ENCODE measurements at places on chromosomes 7 and 10.

- DNase-seq = no peak
Observed at GRCh38 chr10:96390460-96390864, 31.7 kb upstream of the OPALIN start.

- DNase-seq = no peak
Observed at GRCh38 chr7:140176122-140176701, 571 bp downstream of the KDM7A start.

GRCh38 chr7:18117482-18117881 is 89.8 kb upstream of the PRPS1L1 start:
- no peak for DNase-seq

GRCh38 chr7:132501956-132502355 is 74.3 kb downstream of the PLXNA4 start:
- DNase-seq = no peak

GRCh38 chr7:110800984-110801383 is 289.9 kb upstream of the LRRN3 start:
- no peak for DNase-seq

DNA sequence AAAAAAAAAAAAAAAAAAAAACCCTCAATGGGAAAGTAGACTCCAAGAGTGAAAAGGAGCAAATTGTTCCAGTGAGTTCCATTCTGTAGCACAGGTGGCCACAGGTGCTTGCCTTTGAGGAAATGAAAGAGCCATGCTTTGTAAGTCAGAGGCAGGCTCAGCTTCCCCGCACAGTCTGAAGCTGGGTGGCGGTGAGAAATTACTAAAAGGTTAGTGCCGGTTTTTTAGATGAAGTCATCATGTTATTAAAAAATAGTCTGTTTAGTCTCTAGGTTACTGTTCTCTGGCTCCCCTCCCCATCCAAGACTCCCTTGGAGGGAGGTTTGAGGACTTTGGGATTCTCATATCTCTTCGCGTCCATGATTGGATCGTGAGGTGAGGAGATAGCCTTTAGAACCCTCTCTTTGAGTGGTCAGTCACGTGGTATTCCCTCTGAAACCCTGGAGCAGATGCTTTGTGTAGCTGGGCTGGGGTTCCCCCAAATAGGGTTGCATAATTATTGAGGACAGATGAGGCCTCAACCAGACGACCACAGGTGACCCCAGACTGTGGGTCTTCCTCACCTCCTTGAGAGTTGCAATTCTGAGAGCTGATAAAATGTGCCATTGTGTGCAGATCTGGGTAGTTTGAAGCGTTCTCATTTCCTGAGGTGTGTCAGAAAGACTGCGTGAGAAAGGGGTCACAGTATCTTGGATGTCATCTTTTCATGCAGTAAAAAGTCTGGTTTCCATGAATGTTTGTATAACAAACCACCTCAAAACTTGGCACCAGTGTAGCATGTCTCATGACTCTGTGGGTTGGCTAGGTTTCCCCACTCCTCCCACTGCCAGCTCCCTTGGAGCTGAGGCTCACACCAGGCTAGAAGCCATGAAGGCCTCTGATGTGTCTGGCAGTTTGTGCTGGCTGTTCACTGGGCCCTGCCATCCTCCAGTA is 27.1 kb downstream of the OGDH start:
- DNase-seq = no peak

DNA sequence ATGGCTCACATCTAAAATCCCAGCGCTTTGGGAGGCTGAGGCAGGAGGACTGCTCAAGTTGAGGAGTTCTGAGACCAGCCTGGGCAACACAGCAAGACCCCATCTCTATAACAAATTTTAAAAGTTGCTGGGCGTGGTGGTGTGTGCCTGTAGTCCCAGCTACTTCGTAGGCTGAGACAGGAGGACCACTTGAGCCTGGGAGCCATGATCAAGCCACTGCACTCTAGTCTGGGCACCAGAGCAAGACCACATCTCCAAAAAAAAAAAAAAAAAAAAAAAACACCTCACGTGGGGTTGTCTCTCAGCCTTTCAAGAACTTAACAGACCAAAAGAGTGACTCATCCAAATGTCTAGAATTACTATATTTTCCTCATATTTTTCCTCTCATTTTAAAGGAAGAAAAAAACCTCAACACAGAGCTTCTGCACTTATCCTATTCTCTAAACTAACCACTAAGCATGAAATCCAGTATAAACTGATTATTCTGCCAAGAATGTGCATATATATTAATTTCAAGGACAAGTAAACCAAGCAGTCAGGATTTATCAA is 46.3 kb downstream of the CUL2 start:
- DNase-seq = no peak

GRCh38 chr7:100623951-100624824 is 11.8 kb downstream of the MOSPD3 start:
- DNase-seq = no peak

DNA sequence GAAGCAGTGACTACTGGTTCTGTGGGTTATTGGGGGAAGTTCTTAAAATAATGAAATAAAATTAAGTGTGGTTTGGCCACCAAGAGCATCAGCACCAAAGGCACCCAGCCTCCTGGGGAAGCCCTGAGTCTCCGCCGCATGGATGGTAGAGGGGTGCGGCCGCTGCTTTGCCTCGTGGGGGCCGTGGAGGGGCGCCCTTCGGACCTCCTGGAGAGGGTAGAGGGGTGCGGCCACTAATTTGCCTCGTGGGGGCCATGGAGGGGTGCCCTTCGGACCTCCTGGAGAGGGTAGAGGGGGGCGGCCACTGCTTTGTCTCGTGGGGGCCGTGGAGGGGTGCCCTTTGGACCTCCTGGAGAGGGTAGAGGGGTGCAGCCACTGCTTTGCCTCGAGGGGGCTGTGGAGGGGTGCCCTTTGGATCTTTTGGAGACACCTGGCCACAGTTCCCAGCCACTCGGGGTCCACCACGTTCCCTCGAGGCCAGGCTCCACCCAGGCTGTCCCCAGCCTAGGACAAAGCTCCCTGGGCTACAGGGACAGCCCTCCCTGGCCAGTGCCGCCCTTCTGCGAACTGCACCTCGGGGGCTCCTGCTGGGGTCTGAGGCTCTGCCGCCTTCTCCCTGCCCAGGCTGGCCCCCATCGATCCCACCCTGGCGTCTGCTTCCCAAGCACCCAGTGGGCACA is 535.1 kb downstream of the PTPRN2 start:
- no peak for DNase-seq

- DNase-seq = no peak
Observed at GRCh38 chr7:108329514-108329913, 126.7 kb downstream of the NRCAM start.

DNA sequence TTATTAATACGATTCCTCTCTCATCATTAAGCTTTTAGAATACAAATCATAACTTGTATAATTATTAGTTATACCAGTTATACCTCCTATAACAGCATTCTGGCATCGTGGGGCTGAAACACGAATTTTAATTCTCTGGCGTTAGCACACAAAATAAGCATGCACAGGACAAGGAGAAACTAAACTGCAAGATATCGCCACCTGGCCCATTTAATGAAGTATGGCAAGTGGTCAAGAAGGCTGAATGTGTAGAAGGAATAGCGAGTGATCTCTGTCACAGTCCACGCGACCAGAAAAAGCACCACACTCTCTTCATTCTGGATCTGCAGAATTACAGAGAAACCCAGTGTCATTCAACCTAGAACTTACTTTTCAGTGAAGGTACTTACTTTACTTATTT is 18.1 kb downstream of the HACD1 start:
- DNase-seq = no peak

- no peak for DNase-seq
Observed at GRCh38 chr10:72009425-72010081, 45.4 kb downstream of the CHST3 start.

GRCh38 chr10:89580243-89580642 is 44.8 kb upstream of the SLC16A12 start:
- no peak for DNase-seq

DNA sequence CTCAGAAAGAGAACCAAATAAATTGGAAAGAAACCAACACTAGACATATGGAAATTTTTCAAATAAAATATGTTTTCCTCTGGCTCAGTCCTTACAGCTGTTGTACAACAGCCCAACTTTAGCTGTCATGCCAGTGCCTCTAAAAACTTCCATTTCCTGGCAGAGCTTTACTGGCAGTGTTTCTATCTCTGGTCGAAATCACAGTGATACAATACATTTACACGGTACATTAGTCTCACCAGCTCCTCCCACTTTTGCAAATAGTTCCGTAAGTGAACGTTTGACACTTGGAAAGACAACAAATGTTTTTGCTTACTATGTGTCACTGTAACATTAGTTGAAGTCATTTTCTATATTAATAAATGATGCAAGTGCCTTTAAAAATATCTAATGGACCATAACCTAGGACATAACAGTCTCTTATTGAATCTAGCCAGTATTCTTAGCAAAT is 29.8 kb downstream of the BCAP29 start:
- DNase-seq = no peak

GRCh38 chr10:107994621-107995270 is 830.2 kb upstream of the SORCS1 start:
- DNase-seq = no peak

GRCh38 chr10:70880077-70880534 is 8.3 kb downstream of the PCBD1 start:
- DNase-seq = peak; percentile 49

GRCh38 chr10:22252801-22253579 is 35.2 kb upstream of the EBLN1 start:
- peak; percentile 5 for DNase-seq

- DNase-seq = no peak
Observed at GRCh38 chr10:972763-973162, 15.5 kb upstream of the GTPBP4 start.

- peak; percentile 16 for DNase-seq
Observed at GRCh38 chr7:44460325-44460724, 30.1 kb downstream of the NUDCD3 start.

GRCh38 chr7:45876519-45876918 is 3.6 kb upstream of the CCDC201 start:
- no peak for DNase-seq

DNA sequence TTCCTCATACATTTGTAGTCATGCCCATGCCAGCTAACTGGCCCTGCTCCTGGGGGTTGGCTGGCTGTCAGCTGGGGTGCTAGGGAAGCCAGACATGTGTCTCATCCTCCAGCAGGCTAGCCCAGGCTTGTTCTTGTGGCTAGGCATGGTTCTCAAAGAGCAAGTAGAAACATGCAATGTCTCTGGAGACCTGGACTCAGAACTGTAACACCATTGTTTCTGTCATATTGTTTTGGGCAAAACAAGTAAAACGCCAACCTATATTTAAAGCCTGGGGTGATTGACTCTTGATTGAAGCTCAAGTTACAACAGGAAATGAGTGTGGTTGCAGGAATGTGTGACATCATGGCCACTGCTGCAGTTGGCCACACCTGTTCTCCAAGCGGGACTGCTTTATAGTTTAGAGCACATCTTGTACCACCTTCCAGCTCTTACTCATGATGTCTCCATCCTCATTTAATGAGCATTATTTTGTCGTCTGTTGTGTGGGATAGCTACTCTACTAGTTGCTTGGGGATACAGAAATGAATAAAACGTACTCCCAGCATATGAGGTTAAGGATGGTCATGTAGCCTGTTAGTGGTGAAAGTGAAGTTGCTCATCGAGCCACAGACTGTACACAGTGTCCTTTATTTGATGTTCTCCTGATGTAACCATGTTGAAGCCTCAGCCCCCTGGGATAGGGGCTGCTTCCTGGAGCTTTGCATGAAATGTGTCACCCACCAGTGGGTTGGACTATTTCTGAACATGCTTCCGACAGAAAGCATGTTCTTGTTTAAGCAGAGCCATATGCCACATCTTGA is 168.4 kb downstream of the SORCS3 start:
- no peak for DNase-seq

DNA sequence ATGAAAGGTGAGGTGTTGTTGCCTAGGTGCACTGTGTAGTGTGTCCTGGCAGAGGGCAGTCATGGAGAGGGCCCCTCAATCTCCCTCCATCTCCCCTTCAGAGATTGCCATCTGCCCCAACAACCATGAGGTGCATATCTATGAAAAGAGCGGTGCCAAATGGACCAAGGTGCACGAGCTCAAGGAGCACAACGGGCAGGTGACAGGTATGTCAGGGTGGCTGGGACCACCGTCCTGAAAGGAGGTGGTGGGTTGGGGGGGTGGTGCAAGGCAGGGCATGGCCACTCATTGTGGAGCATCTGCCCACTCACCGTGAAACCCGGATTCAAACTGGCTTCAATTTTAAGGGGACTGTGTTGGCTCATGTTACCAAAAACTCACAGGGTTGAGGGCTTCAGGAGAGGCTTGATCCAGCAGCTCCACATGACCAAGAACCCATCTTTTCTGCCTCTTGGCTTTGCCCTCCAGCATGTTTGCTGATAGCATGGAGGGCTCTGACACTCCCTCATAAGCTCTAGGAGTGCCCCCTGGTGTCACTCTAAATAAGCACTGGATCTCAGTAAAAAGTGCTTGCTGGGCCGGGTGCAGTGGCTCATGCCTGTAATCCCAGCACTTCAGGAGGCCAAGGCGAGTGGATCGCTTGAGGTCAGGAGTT is 12.2 kb downstream of the ARPC1B start:
- no peak for DNase-seq

DNA sequence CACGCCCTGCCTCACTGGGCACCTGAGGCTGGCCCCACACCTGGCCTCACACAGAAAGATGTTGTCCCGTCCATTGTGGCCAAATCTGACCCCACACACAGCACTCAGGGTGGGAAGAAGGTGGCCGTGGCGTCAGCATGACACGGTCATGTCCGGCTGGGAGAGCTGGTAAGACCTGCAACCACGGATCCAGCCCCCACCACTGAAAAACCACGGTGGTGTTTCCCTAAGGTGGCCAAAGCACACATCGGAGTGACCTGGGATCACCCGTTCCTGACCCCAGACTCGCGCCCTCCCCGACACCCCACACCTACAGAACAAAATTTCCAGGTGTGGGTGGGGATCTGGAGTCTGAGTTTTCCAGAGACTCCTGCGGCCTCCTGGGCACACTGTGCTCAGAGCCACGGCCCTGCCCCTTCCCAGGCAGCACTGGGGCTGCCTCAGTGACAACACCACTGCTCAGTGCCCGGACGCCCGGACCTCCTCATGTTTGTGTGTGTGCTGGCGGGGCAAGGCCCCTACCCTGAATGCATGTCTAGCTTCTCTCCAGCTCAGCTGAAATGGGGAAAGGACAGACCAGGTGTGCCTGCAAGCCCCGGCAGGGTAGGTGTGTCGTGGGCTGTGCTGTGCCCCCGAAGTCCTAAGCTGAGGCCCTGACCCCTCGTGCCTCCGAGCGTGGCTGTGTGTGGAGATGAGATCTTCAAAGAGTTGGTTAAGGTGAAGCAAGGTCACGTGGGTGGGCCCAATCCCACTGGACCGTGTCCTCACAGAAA is 36.1 kb downstream of the STK32C start:
- no peak for DNase-seq

- DNase-seq = no peak
Observed at GRCh38 chr10:78584681-78585080, 484.1 kb upstream of the ZMIZ1 start.

- DNase-seq = no peak
Observed at GRCh38 chr7:129095258-129095657, 40.3 kb upstream of the TNPO3 start.

- no peak for DNase-seq
Observed at GRCh38 chr10:119274519-119275045, 67.2 kb downstream of the GRK5 start.

DNA sequence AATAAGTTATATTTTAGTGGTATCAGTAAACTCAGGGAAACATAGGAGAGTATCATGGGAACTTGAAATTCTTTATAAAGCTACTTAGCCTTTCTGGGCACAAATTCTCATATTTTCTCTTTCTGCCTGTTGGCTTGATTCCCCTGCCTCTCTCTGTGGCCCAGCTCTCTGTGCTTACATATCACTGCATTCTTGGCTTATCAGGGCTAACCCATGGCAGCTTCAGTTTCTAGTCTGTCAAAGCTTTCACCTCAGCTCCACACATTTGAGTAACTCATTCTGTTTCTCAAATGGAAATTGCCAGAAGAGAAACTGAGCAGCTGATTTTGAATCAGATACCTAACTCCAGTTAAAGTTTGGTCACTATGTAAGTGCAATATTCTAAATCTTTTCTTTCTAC is 713.1 kb downstream of the DNAJB9 start:
- no peak for DNase-seq
